ENCODE measurements at places on chromosomes 2 and 18.

- DNase-seq: no peak
Measured at GRCh38 chr2:109335631-109336176, 206.7 kb downstream of the SH3RF3 start.

GRCh38 chr2:16716024-16716423 is 50.4 kb upstream of the CYRIA start:
- no peak for DNase-seq

GRCh38 chr2:1835581-1836201 is 91.4 kb upstream of the PXDN start:
- no peak for DNase-seq

- peak; percentile 28 for DNase-seq
Measured at GRCh38 chr18:48842259-48843061, 108.3 kb downstream of the SMAD7 start.

- no peak for DNase-seq
Measured at GRCh38 chr2:150479075-150479915, 8.2 kb downstream of the RND3 start.

- DNase-seq: no peak
Measured at GRCh38 chr2:100817388-100817985, 2.5 kb upstream of the NPAS2 start.

DNA sequence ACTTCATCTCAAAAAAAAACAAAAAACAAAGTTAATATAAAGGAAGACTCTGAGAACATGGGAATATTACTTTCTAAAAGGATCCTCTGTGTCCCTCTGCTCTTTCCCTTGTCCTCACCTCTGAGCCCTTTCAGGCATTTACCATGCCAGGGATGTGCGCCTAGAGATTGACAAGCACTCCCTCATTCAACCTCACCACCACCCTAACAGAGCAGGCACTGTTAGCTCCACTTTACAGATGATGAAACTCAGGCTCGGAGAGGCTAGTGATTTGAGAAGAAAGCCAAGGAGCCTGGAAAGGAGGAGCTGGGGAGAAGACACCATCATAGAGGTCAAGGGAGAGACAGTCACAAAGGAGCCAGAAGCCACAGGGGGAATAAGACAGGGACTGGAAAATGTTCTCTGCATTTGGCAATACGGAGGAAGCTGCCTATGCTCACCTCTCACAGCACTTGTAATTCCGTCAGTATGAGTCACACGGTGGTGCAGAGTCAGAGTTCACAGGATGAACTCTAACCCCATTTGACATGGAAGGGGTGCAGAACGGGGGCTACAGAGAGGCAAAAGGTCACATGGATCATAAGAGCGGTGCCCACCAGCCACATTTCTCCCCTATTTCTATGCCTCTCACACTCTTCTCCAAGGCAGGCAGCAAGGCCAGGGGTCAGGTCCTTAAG is 101.8 kb upstream of the NFU1 start:
- DNase-seq: no peak

- DNase-seq: no peak
Measured at GRCh38 chr2:221212105-221212504, 360.0 kb downstream of the EPHA4 start.

DNA sequence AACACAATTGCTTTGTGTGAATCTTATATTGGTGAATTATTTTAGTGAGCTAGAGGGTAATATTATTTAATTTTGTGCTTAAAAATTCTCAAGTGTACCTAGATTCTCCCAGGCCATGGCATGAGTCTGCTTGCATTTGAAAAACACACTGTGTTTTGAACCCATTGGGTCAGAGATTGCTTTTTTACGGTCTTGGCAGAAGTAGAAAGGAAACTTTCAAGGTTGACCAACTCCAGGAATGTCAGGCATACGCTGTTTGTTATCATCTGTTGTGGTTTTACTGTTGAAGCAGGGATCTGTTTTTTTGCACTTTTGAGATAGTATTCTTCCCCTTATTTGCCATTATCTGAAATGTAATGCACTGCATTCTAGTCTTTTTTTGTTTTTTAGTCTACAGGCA is 377.4 kb downstream of the RPRM start:
- DNase-seq: no peak

DNA sequence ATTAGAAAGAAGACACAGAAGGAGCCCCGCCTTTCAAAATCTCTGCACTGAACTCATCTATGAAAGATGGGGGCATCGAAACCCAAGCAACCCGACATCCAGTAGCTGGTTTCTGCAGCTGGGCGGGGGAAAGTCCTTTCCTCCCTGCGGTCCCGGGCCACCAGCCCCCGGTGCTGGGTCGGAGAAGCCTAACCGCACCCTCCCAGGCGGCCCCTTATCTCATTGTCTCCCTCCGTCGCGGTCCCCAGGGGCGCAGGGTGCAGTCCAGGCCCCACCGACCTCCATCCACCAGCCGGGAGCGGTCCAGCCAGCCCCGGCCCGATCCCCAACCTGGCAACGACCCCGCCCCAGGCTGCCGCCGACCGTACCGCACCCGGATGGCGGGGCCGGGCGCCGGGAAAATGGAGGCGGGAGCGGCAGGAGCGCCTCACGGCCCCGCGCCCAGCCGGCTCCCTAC is 452 bp downstream of the RAPH1 start:
- DNase-seq: no peak

- no peak for DNase-seq
Measured at GRCh38 chr18:9949861-9950260, 36.0 kb downstream of the VAPA start.

DNA sequence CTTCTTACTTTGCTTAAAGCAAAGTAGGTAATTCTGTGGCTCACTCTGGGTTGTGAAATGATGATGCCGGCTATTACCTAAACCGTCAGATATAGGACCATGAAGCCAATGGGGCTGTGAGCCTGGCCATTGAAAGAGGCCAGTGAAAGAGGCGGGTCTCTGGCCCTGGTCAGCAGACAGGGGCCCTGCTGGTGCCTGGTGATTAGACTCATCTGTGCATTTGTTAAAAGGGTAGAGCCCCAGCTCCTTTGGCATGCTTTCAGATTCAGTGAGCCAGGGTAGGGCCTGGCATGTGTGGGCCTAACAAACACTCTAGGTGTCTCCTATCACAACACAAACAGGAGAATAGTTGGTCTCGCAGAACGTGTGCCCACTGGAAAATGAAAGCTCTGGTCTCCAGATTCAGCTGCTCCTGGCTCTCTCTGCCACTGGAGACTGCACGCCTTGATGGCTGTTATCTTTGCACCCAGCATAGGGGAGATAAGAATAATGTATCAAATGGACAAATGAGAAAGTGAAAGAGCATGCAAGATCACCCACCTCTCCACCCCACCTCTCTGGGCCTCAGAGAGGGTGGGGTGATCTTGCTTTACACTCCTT is 6.9 kb downstream of the LRRC30 start:
- DNase-seq: no peak

DNA sequence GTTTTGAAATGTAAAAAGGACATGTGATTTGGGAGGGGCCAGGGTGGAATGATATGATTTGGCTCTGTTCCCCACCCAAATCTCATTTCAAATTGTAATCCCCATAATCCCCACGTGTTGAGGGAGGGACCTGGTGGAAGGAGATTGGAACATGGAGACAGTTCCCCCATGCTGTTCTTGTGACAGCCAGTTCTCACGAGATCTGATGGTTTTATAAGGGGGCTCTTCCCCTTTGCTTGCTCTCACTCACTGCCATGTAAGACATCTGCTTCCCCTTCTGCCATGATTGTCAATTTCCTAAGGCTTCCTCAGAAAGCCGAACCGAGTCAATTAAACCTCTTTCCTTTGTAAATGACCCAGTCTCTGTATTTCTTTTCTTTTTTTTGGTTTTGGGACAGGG is 39.2 kb downstream of the FECH start:
- no peak for DNase-seq

DNA sequence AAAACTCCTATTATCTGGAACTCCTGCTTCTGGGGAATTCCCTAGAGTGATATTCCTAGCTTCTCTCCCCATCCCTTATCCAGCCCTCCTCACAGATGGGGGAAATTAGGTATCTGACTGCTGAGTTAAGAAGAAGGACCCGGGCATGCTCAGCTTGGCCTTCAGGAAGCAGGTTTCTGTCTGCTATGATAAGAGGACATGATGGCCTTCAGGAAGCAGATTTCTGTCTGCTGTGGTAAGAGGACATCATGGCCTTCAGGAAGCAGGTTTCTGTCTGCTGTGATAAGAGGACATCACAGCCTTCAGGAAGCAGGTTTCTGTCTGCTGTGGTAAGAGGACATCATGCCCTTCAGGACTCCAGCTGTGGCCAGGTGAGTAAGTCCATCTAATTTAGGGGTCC is 65.2 kb downstream of the PLEKHM3 start:
- no peak for DNase-seq

- no peak for DNase-seq
Measured at GRCh38 chr2:106800976-106801655, 84.9 kb downstream of the ST6GAL2 start.

- no peak for DNase-seq
Measured at GRCh38 chr2:135960656-135961551, 24.5 kb downstream of the DARS1 start.

DNA sequence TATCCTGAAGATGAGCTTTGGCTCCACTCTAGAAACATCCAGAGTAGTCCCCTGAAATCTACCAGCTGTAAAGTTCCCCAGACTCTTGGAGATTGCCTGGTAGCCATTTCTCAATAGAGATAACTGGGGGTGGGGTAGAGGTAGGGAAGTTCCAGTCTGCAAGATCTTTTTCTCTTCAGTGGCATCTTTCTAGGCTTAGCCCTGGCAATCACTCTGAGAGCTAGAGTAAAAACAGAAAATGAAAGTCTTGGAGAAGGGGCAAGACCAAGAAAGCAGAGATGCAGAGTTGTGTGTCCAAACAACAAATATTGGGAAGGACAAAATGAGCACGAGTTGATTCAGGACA is 41.8 kb upstream of the LCLAT1 start:
- no peak for DNase-seq

GRCh38 chr2:234291765-234292204 is 205.1 kb downstream of the ARL4C start:
- DNase-seq: no peak

DNA sequence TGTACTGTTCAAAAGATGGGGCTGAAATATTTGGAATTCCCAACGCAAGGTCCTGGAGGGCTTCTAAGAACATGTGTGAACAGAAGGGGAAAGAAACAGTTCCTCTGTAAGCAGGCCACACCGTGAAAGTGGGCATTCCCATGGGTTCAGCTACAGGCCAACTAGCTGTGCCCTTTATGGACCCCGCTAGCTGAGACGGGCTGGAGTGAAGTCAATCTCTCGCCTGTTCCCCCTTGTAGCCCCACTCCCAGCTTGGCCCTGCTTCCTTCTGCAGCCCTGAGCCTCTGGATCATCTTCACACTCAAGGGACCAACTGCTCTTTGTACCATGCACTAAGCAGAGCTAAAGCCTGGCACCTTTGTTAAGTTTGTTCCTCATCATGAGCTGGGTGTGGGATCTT is 55.4 kb downstream of the POLR1A start:
- no peak for DNase-seq

- no peak for DNase-seq
Measured at GRCh38 chr2:58107803-58108710, 61.5 kb downstream of the VRK2 start.

- no peak for DNase-seq
Measured at GRCh38 chr2:233811732-233812131, 33.6 kb downstream of the MROH2A start.

DNA sequence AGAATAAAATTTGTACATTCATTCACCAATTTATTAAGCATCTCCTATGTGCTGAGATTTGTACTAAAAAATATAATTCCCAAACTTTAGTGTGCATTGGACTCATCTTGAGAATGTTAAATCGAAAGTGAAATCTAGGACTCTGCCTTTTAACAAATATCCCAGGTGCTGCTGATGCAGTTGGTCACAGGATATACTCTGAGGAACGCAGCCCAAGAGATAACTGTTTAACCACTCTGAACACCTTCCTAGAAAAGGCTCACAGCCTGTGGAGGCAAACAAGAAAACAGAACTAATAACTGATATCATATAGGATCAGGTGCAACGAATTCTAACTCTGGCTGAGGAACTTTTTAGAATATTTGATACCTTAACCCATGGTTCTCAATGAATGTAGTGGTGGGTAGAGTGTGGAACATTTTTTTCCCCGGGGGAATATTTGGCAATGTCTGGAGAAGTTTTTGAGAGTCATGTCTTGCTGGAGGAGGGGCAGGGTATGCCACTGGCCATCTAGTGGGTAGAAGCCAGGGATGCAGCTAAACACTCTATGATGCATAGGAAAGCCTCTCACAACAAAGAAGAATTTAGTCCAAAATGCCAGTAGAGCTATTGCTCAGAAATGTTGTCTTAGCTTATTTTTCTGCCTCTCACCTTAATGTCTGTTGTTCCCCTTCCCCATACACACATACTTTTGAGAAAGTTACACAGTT is 96.5 kb downstream of the EHBP1 start:
- DNase-seq: no peak

- no peak for DNase-seq
Measured at GRCh38 chr2:184272056-184272455, 326.3 kb upstream of the ZNF804A start.

- no peak for DNase-seq
Measured at GRCh38 chr2:186339716-186340115, 146.3 kb upstream of the ZC3H15 start.
